GM12865 (cell line): ENCODE measurements at places on chromosomes 11 and 22.
A peak's percentile ranks its signal among the peaks of the same experiment; 100 is the strongest.

DNA sequence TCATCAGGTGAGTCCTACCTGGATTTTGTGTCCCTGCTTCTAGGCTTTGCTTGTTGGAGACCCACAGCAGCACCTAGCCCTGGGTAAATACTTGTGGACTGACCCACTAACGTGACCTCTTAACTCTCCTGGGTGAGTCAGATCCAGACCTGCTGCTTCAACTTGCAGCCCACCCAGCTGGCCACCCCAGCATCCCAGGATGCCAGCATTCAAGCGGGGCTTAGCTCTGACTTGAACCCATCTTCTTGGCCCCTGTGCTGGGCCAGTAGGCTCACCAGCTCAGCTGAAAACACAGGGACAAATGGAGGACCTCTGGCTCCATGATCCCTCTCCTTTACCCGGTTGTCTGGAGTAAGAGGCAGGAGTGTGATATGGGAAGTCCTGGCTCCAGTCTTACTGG is 33.5 kb downstream of the PARVG start:
- DNase-seq, result no peak

GRCh38 chr11:46294365-46295309 is 17.2 kb downstream of the CREB3L1 start:
- DNase-seq, result no peak

DNA sequence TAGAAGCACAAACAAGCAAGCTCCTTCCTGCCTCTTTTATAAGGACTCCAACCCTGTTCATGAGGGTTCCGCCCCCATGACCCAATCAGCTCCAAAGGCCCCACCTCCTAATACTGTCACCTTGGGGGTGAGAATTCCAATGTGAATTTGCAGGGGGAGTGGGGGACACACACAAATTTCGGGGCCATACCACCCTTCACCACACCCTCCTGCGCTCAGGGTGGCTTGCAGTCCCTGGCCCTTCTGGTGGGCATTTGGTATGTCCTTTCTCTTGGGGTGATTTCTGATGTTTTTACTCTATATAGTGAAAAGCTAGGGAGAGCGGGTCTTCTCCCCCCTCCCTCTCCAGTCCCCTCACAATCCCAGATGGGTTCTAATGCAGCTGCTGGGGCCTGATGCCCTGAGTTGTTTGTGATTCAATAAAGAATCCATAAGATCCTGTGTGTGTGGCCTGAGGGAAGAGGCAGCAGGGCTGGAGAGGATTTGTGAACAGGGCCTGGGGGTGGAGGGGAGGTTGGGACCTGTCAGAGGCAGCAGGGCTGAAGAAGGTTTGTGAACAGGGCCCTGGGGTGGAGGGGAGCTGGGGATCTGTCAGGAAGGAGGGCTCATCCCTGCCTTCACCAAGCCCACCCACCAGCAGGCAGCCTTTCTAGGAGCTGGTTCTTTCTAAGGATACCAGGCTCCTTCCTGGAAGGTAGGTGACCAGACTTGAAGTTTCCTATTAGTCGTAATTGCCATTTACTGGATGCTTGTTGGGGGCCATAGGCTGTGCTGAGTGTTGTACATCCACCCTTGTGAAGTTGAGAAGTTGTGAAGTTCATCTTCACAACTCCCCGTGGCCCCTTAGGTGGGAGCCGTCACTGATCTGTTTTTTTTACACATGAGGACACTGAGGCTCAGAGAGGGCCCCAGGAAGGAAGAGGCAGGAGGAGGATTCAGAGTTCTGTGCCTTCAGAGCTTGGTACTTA is 7.9 kb downstream of the SLC35C1 start:
- no peak for DNase-seq

- DNase-seq, result peak; percentile 80
Observed at GRCh38 chr22:19962246-19962908, 20.8 kb upstream of the TXNRD2 start.

- DNase-seq, result no peak
Observed at GRCh38 chr11:76564364-76564763, 106.2 kb downstream of the LRRC32 start.
